ENCODE measurements at places on chromosomes 4 and X.

GRCh38 chrX:2489446-2490445, 11.0 kb downstream of the DHRSX start:
- DNase-seq = no peak

GRCh38 chr4:15244354-15244753, 183.5 kb upstream of the C1QTNF7 start:
- DNase-seq = no peak

- DNase-seq = no peak
Observed at GRCh38 chr4:116561768-116562167, 523.6 kb downstream of the TRAM1L1 start.

GRCh38 chrX:2261831-2262667, 238.7 kb downstream of the DHRSX start:
- DNase-seq = no peak

- no peak for DNase-seq
Observed at GRCh38 chr4:41620594-41621256, 82.8 kb downstream of the LIMCH1 start.

DNA sequence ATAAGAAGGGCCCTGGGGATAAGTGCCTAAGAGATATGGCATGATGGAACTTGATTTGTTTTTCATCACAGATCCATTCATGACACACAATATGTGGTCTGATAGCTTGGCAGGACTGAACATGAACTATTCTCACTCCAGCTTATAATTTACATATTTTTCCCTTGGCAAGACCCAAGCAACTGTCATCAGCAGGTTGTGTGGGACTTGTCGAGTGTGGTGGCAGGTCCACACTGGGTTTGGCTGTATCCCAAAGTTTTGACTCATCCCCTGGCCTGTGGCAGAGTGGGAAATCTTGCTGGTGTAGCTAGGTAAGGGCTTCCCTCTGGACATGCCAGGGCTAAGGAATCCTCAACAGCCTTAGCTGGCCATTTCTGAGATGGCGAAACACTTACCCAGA, 81.0 kb upstream of the STIM2 start:
- DNase-seq = no peak

- no peak for DNase-seq
Observed at GRCh38 chrX:123665197-123665596, 67.7 kb downstream of the THOC2 start.

DNA sequence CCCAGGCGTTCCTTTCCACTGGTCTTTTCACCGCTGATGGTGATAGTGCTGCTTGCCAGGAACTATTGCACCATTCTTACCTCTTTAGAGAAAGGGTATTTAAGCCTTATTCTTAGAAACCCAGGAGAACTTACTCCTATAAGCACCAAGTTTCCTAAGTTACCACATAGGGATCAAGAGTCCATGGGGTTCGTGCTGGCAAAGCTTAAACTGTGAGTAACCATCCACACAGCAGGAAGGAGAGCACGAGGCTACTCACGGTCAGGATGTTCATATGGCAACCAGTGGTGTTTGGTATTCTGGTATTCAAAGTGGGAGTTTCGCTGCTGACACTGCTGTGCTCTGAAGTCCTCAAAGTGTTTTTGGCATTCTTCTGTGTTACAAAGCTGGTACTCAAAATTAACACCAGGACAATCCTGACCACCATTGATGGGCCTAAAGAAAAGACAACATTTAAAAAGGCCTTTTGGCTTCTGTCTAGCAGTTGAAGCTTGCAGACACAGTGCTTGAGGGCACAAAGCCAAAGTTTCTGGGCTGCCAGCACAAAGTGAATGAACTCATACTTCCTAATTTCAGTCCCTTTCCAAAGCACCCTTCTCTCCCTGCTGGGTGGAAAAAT, 256.9 kb downstream of the ADAMTS3 start:
- DNase-seq = no peak

GRCh38 chrX:93649381-93649780, 24.0 kb downstream of the NAP1L3 start:
- DNase-seq = no peak

DNA sequence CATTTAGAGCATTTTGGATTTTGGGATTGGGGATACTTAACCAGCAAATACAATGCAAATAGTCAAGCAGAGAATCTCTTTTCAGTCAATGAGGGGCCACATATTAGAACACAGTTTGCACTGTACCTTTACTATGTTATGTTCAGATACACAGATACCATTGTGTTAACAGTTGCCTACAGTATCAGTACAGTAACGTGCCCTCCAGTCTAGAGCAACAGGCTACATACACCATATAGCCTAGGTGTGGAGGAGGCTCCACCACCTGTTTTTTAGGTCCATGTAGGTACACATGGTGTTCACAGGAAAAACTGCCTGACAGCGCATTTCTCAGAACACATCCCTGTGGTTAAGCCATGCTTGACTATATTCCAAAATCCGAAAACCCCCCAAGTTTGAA, 9.1 kb downstream of the GRPEL1 start:
- DNase-seq = no peak

DNA sequence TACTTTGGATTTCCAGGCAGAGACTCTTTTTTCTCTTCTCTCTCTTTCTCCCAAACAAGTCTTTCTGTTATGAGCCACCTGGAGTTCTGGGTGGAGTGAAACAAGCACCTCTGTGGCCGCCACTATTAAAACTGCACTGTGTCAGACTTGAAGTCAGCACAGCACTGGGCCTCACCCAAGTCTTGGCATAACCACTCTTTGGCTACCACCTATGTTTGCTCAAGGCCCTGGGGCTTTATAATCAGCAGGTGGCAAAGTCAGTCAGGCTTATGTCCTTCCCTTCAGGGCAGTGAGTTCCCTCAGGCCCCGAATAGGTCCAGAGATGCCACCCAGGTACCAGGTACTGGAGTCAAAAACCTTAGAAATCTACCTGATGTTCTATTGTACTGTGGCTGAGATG, 52.4 kb downstream of the ITIH6 start:
- DNase-seq = no peak

DNA sequence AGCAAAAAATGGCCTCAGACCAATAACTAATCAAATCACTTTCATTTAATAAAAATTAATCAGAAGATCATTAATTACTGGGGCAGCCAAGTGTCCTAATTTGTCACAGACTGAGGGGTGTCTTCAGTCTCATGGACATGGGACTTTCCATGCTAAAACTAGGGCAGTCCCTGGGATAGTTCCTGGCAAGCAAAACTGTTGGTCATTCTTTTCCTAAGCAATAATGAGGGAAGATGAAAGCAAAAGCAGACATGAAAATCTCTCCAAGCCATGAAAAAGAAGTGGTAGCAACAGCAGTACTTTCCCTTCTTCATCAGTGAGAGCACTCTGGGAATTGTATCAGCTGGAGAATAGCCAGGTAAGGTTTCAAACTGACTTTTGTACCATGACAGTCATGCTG, 3.7 kb upstream of the ANTXR2 start:
- no peak for DNase-seq

- DNase-seq = no peak
Observed at GRCh38 chrX:104137496-104137895, 19.3 kb downstream of the SLC25A53 start.

DNA sequence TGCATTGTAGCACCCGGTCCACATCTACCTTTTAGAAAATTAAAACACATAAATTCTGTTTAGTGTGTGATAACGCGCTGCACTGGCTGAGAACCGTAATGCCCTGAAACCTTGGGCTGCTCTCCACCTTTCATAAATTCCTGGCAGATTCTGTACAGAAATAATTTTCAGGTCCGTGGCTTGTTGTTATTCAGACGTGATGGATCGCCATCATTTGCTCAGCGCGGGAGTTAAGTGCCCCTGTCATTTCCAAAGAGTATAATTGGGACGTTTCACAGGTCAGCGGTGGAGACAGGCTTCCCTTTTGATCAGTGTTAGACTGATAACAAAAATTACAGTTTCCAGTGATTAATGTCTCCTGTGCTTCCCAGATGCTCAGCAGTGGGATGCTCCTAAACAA, 16.5 kb downstream of the UVSSA start:
- no peak for DNase-seq

DNA sequence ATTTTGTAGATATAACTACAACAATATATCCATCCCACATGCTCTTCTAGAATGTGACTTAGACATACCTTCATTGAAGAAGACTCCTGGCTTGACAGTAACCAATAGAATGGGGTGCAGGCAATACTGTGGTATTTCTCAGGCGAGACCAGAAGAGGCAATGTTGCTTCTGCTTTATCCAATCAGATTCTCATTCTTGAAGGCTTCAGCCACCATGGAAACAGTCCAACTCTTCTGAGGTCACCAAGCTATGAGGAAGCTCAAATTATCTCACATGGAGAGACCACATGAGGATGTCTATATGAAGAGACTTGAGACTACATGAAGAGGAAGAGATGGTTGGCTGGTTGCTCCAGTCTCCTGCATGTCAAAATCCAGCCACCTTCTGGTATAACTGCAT, 469.9 kb downstream of the PCDH10 start:
- no peak for DNase-seq

GRCh38 chrX:499870-500364, 113.2 kb upstream of the PPP2R3B start:
- no peak for DNase-seq

- DNase-seq = no peak
Observed at GRCh38 chrX:100911731-100912130, 17.0 kb downstream of the XKRX start.

DNA sequence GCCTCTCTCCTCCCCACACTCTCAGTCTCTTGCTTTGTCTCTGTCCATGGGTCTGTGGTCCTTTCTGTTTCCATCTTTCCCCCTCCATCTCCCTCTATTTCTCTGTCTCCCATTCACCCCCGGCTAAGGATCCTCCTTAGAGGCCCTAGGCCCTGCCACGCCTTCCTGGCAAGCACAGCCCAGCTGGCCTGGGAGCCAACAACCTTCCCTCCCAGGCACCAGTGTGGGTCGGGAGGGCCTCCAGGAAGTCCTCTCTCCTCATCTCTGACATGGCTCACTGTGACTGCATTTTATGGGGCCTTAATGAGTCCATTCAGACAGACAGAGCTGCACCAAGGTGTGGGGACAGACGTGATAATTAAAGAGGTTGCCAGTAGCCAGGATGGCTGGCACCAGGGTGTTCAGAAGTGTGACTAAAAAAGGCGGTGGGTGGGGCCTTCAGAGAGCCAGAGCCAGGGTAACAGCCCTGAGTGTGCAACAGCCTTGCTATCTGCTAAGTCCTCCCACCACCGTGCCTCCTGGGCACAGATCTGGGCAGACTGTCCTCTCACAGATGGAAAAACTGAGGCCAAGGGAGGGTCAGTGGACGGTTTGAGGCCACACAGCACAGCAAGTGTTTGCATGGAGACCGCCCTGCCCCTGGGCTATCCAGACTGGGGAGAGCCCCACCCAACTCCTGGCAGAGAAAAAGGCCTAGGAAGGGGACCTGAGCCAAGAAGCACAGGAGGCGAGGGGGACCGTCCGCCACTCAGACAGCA, 31.5 kb downstream of the BLOC1S4 start:
- DNase-seq = no peak

GRCh38 chr4:89469516-89469915, 161.9 kb upstream of the GPRIN3 start:
- no peak for DNase-seq

DNA sequence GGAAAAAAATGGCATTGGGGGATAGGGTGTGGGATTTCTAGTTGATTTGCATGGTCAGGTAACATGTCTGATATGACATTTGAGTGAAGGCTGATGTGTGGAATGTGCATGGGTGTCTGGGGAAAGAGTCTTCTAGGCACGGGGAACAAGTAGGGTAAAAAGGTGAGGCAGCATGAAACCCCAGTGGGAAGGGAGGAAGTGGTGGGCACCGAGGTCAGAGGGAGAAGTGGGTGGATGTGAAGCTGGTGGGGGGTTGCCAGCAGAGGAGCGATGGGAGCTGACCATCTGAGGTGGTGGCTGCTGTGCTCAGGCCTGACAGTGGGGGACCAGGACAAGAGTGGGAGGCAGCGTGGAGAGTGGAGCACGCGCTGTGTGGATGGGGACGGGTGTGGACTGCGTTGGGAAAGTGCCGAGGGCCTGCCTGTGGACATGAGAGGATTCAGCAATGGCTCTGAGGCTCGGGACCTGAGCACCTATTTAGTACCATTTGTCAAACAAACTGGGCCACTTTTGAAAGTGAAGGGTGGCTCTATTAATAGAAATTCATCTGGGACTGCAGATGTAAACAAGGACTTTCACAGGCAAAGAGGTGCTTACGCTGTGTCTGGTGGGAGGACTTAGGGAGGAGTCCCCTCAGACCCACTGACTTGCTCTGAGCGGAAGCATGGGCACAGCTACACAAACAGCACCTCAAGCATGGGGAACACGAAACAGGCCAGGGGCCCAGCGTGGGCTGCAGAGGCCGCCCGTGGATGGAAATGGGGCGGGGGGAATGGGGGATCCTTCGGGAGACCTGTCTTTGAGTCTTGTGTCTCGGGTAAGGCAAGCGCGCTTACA, 16.7 kb upstream of the S100P start:
- no peak for DNase-seq

- DNase-seq = no peak
Observed at GRCh38 chr4:158758142-158758541, 10.7 kb upstream of the FNIP2 start.

- DNase-seq = no peak
Observed at GRCh38 chrX:125319646-125320521, at the start of gene TEX13C. TEX13C (plus strand) TSS chrX:125319871; CDS start chrX:125320120, 249 bp downstream.

DNA sequence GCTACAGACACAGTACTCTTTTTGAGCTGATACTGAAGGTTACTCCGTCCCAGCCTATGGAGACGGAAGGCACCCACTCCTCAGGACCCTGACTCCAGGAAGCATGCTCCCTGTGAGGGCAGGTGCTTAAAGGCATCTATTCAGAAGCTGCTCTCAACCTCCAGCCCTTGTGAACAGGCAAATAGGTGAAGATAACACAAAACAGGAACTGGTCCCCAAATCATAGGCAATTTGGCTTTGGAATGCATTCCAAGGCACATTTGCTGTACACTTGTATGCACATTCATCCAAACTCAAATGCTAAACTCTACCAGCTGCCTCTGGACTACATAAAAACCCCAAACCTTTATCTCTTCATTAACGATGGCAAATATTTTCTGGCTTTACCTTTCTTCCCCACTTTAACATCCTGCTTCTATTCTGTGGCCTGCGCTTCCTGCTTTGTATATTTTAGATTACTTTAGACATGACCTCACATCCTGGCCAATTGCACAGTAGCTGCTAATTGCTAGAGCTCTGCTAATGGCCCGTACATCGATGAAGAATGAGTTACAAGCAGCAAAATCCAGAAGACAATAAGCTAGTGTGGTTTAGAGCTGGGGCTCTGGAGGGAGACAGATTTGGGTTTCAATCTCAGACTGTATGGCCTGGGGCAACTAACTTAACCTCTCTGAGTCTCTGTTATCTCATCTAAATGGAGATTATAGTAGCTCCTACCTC, 3.2 kb downstream of the SEL1L3 start:
- peak; percentile 72 for DNase-seq

- DNase-seq = no peak
Observed at GRCh38 chrX:151958101-151958500, 16.4 kb downstream of the GABRE start.

Measured in CD4-positive, alpha-beta T cell treated with Interleukin-4 for 4 hours (primary cell).